ENCODE measurements at places on chromosomes 5 and 9.

GRCh38 chr9:120408680-120409258 lies 171.2 kb downstream of the CDK5RAP2 start:
- ATAC-seq: no peak

DNA sequence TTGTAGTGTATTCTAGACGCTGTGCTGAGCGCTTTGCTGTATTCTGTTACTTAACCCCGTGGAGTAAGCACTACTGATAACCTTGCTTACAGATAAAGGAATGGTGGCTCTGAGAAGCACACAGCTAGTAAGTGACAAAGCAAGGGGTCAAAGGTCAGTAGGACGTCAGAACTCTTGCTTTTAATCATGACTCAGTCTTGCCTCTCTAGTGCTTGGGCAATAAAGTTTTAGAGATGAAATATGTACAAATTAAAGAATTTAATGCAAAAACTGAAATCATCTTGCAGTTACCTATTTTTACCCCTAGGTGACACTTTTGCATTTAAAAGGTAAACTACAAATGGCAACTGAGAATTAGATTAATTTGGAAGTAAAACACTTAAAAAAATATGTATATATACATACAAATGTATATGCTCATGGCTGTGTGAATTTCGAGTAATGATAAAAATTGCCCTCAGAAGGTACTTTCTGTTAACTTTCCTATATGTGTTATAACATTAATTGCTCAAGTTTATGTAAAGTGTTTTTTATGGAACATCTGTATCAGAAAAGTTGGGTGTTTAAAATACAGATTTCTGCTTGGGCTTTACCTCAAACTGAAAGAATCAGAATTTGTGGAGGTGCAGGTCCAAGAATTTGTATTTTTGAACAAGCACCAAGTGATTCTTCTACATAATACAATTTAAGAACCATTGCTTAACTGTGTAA lies 175.1 kb upstream of the DAB2 start:
- no peak for ATAC-seq

GRCh38 chr5:14105718-14106410 lies 37.3 kb upstream of the TRIO start:
- no peak for ATAC-seq

GRCh38 chr5:153823036-153823435 lies 215.7 kb downstream of the FAM114A2 start:
- ATAC-seq: no peak
